SJSA1 (cell line): ENCODE measurements at places on chromosomes 7 and 10.

GRCh38 chr7:24899905-24900304 is 80.1 kb downstream of the OSBPL3 start:
- DNase-seq, result no peak
- peaks cover 19% of the 10 kb centered on the region for H3K4me1 ChIP-seq
- no peak overlapping the region for H3K4me3 ChIP-seq
- no peak overlapping the region for H3K27ac ChIP-seq
- H3K27me3 ChIP-seq, result no peaks in the 10 kb centered on the region

GRCh38 chr7:39375047-39375873 is 190.9 kb upstream of the YAE1 start:
- no peaks in the 10 kb centered on the region for H3K36me3 ChIP-seq
- H3K4me3 ChIP-seq, result no peak overlapping the region
- no peak overlapping the region for H3K27ac ChIP-seq
- no peak for DNase-seq

DNA sequence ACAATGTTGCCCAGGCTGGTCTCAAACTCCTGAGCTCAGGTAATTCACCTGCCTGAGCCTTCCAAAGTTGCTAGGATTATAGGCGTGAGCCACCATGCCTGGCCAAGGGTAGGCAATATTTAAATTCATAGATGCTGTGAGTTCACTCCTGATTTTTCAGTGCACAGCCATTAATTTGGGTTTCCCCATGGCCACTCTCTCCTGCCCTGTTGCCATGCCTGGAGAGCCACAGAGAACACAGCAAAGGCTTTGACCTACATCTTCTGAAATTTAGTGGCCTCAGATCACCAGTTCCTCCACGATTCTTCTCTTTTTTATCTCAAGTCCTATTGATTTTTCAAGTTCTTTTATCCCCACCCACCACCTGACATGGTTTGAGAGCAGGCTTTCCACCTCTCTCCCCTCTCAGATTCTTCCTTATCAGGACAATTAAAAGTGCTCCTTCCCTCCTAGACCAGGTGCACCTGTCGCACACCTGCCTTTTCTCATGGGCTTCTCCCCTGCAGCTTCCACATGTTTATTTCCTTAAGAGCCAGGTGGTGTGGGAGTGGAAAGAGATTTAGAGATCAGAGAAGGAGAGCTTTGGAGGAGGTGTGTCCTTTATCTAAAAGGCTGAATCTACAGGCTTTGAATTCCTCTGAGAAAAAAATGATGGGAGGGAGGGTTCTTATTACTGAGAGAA is 123.8 kb downstream of the ADRA2A start:
- no peaks in the 10 kb centered on the region for H3K27me3 ChIP-seq
- no peak overlapping the region for H3K27ac ChIP-seq
- DNase-seq, result no peak
- H3K4me1 ChIP-seq, result no peaks in the 10 kb centered on the region
- no peaks in the 10 kb centered on the region for H3K36me3 ChIP-seq
- H3K4me3 ChIP-seq, result no peak overlapping the region

DNA sequence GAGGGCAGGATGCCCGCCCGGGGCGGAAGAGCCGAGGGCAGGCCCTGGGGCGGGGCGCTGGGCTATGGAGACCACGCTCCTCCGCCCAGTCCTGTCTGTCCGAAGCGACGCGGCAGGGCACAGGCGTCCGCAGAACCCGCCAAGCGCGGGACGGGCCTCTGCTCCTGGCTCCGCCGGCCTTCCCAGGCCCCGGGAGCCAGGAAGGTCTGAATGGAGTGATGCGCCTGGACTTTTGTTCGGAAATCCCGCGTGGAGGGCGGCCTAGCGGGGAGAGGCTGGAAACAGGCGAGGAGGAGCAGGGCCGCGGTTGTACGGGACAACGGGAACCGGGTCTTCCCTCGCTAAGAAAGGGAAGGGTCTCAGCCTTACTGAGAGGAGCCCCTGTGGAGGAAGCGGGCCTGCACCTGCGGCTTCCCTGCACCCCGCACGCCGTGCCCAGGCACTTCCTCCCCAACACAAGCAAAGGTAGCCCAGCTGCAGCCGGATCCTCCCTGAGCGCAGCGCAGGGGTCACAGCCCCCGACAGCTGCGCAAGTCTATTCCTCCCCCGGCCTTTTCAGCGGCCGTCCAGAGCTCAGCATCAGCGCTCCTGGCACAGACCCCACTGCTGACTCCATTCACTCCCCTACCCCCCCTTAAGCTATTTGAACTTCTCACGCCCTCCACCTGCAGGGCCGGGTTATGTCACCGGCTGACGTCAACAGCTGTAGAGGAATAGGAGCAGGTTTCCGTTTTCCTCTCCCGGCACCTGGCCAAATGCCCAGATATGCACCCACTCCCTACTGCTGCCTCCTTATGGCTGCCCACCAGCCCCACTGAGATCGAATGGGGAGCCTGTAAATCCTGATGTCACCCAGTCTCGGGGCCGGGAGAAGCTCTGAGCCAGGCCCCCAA is 143.2 kb upstream of the RET start:
- H3K4me1 ChIP-seq, result no peaks in the 10 kb centered on the region
- peak; percentile 38 for DNase-seq
- H3K36me3 ChIP-seq, result no peaks in the 10 kb centered on the region
- H3K27ac ChIP-seq, result no peak overlapping the region

GRCh38 chr7:91892821-91893340 is 12.4 kb upstream of the MTERF1 start:
- H3K27me3 ChIP-seq, result no peaks in the 10 kb centered on the region
- peak; percentile 55 for DNase-seq
- H3K4me1 ChIP-seq, result peaks cover 33% of the 10 kb centered on the region
- H3K36me3 ChIP-seq, result no peaks in the 10 kb centered on the region
- 0 out of 2 replicates have a peak overlapping the region, but pooled peaks have one; percentile 3 for H3K27ac ChIP-seq
